ENCODE measurements at places on chromosomes 6 and 20.

DNA sequence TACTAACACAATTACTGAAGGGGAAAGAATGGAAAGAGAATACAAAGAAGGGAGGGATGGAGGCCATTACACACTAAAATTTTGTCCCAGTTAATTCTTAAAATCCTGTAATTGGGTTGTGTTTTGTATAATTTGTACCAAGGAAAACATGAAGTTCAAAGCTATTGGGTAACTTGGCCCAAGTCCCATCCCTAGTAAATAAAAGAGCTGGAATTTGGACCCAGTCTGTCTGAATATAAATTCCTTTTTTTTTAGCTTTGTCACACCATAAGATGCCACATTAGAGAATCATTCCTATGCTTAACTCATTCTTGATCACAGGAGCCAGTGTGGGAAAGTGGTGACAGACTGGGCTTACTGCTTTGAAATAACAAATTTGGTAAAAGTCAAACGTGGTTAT lies 66.8 kb upstream of the CBLN4 start:
- no peak for DNase-seq

- no peak for DNase-seq
These were observed 146.2 kb downstream of the TBX18 start for GRCh38 chr6:84618046-84618752.

- DNase-seq, result peak; percentile 60
These were observed 658 bp downstream of the CUL7 start for GRCh38 chr6:43052842-43053544.

DNA sequence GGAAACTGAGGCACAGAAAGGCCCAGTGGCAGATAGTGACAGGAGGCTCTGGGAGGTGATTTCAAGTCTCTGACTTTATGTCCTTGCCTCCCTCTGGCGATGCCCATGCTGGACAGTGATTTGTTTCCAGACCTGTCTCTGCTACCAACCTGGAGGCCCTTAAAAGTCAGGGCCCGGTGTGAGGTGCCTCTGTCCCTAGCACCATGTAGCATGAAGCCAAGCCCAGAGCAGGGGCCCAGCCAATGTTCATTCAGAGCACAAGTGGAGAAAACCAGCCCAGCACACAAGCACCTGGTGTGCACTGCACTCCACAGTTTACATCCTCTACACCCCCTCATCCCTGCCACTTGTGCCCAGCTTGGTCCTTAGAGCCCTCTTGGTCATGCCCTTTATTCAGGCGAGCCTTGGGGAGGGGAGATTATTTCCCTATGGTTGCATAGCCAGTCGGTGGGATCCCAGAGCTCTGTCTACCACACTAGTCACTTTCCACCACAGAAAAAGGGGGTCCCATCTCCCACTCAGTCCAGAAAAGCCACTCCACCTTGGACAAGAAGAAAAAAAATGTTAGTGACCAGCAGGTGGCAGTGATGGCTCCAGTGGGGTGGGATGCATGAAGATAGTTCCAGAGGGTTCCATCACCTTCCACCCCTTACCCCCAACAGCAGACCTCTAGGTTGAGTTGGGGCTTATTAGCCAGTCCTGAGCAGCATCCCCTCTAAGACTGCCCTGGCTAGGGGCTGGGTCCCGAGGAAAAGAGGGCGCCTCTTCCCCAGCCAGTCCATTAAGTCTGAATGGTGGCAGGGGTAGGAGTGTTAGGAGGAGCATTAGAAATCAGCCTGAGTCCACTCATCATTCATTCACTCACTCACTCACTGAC lies 30.9 kb downstream of the KIAA1755 start:
- peak; percentile 30 for DNase-seq

DNA sequence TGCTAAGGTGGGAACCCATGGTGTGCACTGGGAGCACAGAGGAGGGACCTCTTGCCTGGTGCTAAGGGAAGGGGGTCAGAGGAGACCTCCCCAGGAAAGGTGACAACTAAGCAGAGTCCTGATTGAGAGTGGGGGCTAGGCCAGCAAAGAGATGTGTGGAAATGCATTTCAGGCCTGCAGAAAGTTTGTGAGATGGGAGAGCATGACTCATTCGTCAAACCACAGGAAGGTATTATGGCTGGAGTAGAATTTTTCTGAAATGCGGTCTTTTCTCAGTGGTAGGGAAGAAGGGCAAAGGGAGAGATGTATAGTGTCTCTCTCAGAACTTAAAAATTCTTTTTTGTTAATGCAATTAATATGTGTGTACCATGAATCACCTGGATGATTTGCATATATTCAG lies 23.6 kb upstream of the EDN1 start:
- no peak for DNase-seq

GRCh38 chr6:14738933-14739332 lies 506.9 kb upstream of the JARID2 start:
- no peak for DNase-seq

DNA sequence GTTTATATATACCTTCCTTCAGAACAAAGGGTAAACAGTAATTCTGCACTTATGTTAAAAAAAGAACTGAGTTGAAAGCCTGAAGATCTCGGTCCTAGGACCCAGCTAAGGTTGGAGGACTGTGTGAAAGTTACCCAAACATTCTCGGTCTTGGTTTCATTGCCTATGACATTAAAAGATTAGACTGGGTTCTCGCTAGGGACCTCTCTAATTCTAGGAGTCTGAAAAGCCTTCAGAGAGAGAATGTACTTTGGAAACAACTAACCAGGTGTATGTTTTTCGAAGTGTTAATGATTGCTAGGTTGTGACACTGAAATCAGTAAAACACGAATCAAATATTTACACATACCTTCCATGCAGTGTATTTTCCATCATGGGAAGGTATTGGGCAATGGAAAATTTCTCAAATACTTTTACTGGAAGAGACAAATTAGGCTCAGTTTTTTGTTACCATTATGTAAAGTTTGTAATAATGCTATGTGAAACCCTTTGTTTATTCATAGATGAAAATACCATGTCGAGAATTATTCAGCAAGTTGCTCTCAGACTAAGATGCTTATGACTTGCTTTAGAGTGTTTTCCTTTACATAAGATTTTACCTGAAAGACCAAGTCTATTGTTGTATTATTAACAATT lies 113.7 kb upstream of the LOC128125822 start:
- DNase-seq, result peak; percentile 67

DNA sequence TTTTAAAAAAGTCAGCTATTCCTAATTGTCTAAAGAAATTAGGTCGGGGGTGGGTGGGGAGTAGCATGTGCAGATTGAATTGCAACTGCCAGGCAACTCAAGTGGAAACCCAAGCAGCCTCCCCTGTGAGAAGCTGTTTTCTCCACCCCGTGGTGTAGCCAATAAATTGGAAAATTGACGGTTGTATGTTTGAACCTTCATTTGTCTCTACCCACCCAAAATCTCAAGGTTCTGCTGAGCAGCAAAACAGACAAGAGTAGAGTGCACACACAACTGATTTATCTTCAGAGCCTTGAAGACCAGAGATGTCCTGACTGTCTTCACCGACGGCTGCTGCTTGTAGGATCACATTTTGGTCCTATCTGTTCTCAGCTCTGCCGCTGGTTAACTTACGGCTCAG lies 88.5 kb downstream of the DTD1 start:
- DNase-seq, result no peak

DNA sequence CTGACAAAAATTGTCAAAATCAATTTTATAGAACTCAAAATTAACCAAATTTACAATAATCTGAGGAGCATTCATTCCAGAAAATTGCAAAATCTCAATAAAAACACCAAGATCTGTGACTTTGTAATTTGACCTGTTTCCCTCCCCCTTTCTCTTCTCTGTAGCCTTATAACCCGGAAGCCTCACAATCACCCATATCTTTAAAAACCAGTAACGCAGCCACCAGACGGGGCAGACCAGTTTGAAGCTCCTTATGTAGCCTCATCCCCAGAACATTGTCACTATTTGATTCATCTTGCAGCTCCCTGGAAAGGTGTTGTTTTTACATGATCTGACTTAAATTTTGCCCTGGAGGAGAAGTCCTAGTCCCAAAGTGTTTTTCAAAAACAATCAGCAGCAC lies 27.5 kb upstream of the TGM6 start:
- DNase-seq, result no peak

All from DMS53 (cell line).